ENCODE measurements at places on chromosomes 3 and 15.

DNA sequence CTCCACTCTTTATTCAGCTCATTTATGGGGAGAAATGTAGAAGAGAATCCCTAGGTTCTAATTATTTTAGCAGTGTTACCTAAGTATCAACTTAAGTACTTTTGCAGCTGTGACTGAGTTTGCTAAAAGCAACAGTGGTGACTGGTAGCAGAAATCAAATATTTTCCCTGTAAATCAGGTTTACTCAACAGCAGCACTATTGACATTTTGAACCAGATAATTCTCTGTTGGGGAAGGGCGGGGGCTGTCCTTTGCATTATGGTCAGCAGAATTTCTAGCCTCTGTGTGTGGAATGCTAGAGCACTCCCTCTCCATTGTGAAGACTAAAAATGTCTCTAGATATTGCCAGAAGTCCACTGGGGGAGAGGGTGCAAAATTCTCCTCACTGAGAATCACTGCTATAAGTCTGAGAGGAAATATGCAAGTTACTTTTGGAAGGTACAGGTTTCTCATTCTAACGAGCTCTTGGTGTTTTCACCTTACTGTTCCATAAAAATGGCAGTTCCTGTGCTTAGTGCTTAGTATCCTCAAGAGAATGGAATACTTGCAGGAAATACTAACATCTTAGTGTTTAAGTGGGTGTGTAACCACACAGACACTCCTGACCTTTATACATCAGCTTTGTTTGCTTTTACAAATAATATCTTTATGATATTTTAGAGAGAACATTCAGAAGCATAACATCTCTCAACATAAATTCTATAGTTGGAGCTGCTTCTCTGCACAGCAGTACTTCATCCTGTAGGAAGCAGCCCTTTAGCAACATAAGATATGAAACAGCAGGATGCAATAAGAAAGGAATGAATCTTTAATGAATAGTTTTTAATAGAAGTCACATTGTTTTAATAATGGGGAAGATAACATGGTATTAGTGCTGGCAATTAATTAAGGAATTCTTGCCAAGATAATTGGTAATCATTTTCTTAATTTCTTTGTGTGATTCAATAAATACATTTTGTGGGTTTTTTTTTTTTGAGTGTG is 246.5 kb upstream of the GOLIM4 start:
- no peak for DNase-seq

DNA sequence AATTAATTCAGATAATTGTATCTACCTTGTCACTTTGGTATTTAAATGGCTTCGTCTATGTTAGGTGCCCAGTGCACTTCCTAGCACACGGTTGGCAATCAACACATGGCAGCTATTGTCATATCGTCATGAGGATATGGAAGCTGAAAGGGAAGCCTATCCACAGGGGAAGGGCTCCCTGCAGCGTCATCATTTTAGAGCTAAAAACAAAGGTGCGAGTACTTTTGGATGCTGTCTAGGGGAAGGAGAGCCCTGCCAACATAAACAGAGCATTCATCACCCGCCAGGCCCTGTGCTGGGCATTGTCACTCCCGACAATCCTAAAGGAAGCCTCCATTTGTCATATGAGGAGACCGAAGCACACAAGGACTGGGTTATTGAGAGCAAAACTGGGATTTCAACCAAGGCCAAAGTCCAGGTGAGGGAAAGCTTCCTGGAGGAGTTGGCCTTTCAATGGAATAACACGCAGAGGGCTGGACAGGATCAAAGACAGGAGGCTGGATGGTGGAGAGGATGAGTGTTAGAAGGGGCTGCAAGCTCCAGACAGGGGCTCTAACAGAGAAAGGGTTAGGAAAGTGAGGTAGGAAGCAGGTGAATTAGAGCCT is 8.0 kb upstream of the PARL start:
- no peak for DNase-seq

- DNase-seq = no peak
These were observed 72.7 kb upstream of the FAM174B start for GRCh38 chr15:92728266-92728665.

- DNase-seq = no peak
These were observed 2.4 kb downstream of the TUSC2 start for GRCh38 chr3:50325497-50326181.

GRCh38 chr3:182925330-182925943 is 54.9 kb downstream of the DCUN1D1 start:
- peak; percentile 58 for DNase-seq

DNA sequence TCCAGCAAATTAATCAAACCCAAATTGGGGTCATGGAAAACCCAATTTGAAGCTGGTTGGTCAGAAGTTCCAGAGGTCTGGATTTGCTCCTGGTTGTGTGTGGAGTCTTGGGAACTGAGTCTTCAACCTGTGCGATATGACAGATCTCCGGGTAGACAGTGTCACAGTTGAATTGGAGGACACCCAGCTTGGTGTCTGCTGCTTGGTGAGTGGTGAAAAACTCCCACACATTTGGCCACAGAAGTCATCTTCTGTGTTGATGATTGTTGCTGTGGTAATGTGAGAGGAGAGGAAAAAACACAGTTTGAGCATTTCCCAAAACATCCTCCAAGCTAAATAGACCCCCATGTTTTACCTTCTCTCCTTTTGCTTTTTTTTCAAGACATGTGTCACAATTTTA is 218.1 kb downstream of the TP63 start:
- no peak for DNase-seq

DNA sequence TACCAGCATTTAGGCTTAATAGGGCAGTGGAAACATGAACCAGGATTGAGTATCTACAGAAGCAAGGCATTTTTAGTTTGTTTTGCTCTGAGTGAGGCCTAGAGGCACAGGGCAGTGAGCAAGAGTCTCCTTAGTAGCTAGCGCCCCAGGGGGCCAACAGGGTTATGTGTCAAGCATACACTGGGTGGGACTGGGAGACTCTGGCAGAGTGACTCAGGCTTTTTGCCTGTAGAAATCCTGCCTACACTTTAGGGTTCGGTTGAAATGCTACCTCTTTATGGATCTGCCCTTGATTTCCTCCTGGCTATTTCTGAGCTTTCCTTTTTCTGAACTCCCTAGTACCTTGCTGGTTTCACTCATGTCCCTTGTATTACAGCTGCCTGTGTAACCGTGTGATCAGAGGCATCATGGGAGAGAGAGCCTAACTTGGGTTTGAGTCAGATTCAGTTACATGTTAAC is 72.2 kb downstream of the TOP2B start:
- peak; percentile 93 for DNase-seq

- no peak for DNase-seq
These were observed 50.9 kb upstream of the MAP3K13 start for GRCh38 chr3:185311991-185312390.

DNA sequence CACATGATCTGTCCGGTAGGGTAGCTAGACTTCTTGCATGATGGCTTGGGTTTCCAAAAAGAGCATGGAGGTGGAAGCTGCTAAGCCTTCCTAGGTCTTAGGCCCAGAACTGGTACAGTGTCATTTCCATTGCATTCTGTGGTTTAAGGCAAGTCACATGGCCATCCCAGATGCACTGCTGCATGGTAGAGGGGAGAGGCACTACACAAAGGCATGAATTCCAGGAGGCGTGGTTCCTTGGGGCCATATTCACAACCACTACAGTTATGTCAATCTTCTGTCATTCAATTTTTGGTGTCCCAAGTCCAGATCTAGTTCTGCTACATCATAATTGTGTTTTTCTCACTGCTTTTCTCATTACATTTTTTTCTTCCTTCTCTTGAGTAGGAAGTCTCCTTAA is 122.2 kb upstream of the CHRM5 start:
- DNase-seq = no peak

DNA sequence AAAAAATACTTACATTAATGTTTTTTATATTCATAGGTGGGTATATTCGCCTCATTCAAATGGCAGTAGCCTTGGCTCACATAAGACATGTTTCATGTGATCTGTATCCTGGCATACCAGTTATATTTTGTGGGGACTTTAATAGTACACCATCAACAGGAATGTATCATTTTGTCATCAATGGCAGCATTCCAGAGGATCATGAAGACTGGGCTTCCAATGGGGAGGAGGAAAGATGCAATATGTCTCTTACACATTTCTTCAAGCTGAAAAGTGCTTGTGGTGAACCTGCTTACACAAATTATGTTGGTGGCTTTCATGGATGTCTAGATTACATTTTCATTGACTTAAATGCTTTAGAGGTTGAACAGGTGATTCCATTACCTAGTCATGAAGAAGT is 3.5 kb downstream of the PDE12 start:
- peak; percentile 39 for DNase-seq

- no peak for DNase-seq
These were observed 124.4 kb downstream of the LRRN1 start for GRCh38 chr3:3923619-3924018.

DNA sequence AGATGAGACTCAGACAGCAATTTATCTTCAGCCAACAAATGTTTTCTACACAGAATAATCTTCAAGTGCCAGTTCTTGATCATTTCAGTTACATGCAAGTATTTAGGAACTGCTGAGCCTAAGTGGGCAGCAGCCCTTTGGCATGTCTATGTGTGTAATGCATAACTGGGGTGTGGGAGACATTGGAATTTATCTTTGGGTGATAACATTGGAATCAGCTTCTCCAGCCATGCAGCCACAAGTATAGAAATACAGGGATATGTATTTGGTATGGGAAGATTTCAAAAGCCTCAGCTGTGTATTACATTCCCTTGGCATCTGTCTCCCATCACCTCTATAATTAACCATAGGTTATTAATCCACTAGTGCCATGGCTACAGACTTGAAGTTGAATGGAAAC is 63.4 kb upstream of the FOXP1 start:
- DNase-seq = no peak

DNA sequence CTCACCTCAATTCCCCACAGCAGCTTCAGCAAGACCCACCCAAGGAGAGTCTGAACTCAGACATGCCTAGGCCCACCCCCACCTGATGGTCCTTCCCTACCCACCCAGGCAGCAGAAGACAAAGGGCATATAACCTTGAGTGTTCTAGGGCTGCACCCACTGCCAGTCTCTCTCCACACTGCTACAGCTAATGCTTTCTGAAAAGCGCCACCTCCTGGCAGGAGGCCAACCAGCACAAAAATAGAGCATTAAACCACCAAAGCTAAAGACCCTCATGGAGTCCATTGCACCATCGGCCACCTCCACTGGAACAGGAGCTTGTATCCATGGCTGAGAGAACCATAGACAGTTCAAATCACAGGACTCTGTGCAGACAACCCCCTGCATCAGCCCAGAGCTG is 11.3 kb upstream of the RPL39L start:
- no peak for DNase-seq

DNA sequence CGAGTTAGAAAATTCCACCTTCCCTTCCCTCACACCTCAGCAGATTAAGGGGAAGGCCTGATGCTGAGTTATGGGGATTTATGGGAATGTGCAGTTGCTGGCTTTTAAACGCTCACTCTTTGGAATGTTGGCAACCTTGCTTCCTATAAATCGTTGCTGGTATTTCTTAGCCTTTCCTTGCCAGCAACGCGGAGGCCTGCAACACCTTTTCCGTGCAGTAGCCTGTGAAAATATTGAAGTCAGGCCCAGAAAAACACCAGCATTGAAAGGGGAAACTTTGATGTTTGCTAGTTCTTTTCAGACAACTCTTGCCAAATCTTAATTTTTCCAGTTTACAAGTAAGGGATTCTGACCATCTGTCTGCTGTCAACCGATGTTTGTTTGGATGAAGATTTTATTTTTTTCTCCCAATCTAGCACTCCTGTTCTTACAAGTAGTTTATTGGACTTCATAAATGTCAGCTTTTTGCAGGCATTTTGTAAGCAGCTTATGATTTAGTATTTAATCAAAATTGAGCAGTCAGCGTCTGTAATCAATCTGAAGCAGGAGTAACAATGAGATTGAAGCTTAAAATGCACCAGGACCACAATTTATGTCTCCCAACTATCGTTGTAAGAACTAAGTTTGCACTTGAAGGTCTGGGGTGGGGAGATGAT is 251.0 kb downstream of the RPLP1 start:
- DNase-seq = no peak

DNA sequence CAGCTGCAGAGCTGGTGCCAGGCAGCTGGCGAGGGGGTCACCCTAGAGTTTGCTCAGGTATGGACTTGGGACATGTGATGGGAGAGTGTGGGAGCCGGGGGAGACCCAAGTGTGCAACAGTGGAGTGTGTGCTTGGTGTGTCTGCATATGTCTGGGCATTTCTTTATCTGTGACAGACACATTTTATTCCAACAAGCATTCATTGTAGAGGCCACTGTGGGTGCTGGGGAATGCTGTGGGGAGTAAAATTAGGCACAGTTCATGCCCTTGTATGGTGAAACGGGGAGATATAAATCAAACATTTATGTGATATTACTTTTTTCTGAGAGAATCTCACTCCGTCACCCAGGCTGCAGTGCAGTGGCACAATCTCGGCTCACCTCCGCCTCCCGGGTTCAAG is 4.2 kb downstream of the ACY1 start:
- DNase-seq = no peak

DNA sequence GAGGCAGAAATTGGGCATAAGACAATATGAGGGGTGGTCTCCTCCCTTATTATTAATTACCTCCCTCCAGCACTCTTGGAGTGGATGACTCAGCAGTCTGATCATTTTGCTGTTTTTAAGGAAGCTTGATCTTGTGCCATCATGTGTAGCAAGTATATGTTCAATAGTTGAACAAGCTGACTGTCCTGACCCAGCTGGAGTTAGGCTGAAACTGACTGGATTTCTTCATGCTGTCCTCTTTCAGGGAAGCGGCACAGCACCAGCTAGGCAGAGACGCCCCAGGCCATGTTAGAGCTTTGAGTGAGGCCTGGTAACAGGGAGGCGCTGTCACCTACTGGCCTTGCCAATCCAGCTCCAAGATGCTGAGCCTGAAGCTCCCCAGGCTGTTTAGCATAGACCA is 54.4 kb upstream of the KIF23 start:
- DNase-seq = peak; percentile 25

DNA sequence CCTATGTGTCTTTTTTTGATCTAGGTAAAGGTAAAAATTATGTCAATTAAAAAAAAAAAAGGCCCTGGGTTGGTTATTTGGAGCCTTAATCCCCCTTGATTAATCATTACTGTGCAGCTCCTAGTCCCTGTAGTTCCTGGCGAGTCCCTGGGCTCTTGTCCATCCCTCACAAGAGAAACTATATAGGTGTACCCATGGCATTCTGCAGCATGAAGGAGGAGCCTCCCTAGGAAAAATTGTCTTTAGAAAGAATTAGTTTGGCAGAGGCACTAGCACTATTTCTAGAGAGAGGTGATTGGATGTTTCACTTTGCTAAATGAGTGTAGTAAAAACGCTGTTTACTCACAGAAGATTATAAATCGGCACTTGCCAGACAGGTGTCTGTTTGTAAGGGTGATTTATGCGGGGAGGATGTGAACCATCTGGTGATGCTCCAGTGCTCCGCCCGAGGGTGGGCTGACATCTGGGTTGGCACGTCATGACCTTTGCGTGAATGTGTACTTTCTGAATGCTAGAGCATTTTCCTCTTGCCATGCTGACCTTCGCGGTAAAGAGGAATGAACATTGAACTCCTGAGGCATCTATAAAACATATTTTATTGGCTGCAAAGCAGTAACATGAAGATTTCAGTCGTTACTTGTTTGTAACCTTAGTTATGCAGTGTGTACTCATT is 12.6 kb downstream of the PLCL2 start:
- no peak for DNase-seq

Measured in cardiac fibroblast (primary cell).